ENCODE measurements at places on chromosomes 6 and 20.

GRCh38 chr6:170266061-170266825 lies 24.6 kb downstream of the DLL1 start:
- DNase-seq: no peak

GRCh38 chr20:1877609-1878200 lies 17.5 kb upstream of the SIRPA start:
- DNase-seq: no peak

DNA sequence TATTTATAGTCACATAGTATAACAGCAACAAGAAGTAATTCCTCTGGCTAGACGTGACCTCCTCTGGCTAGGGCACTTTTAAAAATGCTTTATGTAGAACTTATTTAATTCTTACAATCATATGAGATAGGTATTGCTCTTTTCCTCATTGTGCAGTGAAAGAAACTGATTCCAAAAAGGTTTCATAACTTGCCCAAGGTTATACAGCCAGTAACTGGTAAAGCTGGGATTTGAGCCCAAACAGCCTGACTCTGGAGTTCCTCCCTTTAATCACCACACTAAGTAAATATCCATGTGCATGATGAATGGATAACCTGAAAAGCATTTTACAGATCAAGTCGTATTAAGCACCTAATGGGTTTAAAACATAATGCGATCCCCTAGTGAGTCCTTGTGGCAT lies 214.6 kb downstream of the PRL start:
- DNase-seq: peak; percentile 45

DNA sequence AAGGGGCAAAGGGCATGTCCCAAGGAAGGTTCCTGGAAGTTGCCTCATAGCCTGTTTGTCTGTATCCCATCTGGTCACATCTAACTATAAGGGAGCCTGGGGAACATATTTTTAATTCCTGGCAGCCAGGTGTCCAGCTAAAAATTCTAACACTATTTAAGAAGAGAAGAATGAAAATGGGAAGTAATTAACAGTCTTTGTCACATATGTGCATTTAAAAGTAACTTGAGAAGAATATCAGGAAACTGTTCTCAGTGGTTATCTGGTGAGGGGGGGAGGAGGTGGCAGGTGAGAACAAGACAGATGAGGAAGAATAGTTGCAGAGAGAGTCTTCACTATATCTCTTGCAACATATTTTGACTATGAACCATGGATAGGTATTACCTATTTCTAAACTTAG lies 75.5 kb upstream of the ELOVL5 start:
- DNase-seq: no peak

- DNase-seq: no peak
Measured at GRCh38 chr20:3247638-3248037, 8.6 kb upstream of the SLC4A11 start.

DNA sequence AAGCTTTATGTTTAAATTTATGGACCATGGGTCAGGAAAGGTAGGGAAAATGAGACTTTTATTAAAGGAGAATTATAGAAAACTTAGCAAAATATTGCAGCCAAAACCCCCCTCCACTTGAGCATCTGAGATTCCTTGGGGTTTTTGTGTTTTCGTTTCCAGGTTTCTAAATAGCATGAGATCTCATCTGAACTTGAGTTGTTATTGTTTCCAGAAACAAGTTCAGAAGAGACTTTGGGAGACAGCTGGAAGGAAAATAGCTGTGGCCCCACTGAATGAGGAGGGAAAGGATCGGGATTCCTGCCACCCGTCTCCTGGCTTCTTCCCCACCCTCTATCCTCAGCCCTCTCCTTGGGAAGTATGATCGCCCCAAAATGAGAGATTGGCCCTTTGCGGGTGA lies 75.5 kb downstream of the TBC1D7 start:
- DNase-seq: no peak

DNA sequence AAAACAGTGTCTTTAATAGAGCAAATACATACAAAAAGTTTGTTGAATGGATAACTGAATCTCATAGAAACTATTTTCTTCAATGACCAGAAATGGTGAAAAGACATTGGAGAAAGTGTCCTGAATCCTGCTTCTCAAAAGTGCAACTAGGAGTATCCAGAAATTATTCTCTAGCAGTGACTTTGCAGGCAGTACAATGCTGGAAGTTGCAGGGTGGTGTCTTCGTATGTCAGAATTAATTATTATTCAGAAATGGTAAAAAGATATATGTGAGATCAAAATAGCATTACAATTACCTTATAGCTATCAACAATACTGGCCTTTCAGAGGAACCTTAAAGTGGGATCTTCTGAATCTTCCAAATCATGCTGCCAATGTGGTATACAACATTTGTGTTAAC lies 10.0 kb downstream of the FRK start:
- DNase-seq: no peak

- no peak for DNase-seq
Measured at GRCh38 chr6:17768881-17769280, 62.2 kb upstream of the NUP153 start.

DNA sequence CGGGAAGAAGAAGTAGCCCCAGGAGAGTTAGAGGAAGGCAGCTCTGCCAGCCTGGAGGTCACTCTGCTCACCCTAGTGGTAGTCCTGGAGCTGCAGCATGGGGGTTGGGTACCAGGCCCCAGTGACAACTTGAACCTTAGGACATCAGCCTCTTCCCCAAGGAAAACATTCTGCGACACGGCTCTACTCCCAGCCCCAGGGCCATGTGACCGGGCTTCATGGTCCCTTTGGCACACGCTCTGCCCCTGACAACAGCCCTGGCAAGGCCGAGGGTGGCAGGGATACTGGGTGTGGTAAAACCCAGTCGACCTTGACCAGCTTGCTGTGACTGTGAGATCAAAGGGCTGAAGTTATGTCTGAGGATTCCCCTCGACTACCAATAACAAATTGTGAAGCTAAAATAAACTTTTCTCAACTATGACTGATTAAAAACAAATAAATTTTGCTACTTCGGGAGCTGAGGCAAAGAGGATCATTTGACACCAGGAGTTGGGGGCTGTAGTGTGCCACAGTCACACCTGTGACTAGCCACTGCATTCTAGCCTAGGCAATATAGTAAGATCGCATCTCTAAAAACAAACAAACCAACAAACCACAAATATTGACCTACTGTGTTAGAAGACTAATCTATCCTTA lies 24.4 kb upstream of the ARID1B start:
- DNase-seq: no peak

DNA sequence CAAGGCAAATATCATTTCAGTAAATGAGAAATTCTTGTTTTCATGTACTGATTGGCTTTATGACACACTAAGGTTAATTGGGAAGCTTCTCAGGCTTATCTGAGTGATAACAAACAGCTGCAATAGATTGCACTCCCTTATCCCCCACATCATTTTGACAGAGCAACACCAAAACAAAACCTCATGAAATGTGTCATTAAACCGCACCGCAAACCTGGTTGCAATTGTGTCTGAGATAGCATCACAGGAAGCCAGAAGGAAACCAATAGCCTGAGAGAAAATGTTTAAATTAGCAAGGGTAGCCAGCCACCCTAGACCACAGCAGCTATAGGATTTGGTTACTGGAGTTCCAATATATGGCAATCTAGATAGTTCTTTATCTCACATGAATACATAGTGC lies 31.6 kb upstream of the LAMA4 start:
- DNase-seq: no peak

DNA sequence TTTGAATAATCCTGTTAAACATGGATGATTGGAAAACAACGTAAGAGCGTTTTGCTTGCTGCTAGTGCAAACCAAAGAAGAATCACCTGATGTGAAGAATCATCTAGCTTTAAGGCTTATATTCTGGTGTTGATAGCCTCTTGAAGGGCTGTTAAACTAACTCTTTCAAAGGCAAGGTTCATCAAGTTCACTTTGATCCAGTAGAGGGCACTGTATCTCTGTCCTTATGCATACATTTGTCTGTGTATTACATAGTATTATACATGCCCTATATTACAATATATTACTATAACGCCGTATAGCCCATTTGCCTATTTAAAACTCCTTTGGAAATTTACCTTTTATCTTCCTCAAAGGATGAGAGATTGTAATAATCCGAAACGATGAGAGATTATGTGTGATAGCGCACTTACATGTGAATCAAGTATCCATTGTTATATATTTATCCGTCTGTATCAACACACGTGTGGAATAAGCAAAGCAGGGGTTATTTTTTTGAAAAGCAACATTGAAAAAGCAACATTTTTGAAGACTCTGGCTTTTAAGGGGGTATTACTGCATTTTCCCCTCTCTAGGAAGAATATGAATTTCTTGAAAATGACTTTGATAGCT lies 50.8 kb upstream of the NRN1 start:
- peak; percentile 63 for DNase-seq

GRCh38 chr6:73030257-73030656 lies 195.0 kb downstream of the KHDC1L start:
- no peak for DNase-seq

- DNase-seq: no peak
Measured at GRCh38 chr20:9627219-9627618, 112.8 kb downstream of the LAMP5 start.
